ENCODE measurements at places on chromosomes 16 and 17. TPM values are rescaled to one million over a fixed set of nuclear protein-coding genes. Genes with fewer than 3 reads are reported as not detected.

Gene PRSS22
- 1.3 TPM for total RNA-seq

Gene DPEP2
- total RNA-seq = not detected

Gene NOXO1
- 0.37 TPM for total RNA-seq

Gene MMP15
- total RNA-seq = 35.4 TPM

Gene GNGT2
- total RNA-seq = 0.75 TPM

Gene CDH13
- not detected for total RNA-seq

Gene FSCN2
- total RNA-seq = 0.71 TPM

Gene CCL8
- not detected for total RNA-seq

Gene GRAP
- total RNA-seq = 0.20 TPM

Gene SEZ6L2
- total RNA-seq = 19.9 TPM

Gene ACSM3
- 3.1 TPM for total RNA-seq
